ENCODE measurements at places on chromosomes 4 and X.

DNA sequence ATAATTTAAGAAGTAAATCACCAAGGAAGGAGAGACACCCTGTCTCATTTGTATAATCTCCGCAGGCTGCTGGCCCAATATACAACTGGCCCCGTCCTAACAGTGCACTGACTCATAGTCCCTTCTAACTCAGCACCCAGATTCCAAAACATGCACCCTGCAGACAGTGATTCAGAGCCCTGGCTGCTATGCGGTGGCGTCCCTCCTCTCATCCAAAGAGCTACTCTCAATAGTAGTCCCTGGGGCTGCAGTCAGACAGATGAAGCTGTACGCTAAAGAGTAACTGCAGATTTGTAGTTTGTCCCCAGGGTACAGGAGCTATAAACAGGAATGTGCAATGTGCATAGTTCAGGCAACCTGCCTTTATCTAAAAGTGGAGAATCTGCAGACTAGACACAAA is 23.0 kb downstream of the GABRA3 start:
- no peak for DNase-seq

DNA sequence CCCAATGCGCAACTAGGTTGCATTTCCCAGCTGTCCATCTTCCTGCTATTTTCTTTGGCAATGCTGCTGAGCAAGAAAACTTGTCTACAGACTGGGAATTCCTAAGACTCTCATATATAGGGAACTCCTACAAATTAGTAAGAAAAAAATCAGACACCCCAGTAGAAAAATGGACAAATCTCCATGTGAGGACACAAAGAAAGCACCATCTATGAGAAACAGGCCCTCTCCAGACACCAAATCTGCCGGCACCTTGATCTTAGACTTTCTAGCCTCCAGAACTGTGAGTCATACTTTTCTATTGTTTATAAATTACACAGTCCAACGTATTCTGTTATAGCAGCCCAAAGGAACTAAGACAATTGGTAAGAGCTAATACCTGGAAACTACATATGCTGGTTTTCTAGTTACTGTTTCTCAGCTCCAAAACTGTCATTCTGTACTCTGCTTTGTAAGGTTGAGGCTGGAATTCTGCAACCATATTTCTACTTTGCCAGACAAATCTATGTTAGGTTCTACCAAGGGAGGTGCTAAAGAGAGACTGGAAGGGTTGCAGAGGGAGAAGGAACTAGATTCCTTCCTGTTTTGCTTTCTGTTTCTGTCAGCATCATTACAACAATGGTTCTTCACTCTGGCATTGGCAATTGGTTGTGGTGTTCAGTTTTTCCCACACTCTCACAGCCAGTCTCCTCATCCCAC is 35.7 kb upstream of the FAM241A start:
- no peak for DNase-seq

DNA sequence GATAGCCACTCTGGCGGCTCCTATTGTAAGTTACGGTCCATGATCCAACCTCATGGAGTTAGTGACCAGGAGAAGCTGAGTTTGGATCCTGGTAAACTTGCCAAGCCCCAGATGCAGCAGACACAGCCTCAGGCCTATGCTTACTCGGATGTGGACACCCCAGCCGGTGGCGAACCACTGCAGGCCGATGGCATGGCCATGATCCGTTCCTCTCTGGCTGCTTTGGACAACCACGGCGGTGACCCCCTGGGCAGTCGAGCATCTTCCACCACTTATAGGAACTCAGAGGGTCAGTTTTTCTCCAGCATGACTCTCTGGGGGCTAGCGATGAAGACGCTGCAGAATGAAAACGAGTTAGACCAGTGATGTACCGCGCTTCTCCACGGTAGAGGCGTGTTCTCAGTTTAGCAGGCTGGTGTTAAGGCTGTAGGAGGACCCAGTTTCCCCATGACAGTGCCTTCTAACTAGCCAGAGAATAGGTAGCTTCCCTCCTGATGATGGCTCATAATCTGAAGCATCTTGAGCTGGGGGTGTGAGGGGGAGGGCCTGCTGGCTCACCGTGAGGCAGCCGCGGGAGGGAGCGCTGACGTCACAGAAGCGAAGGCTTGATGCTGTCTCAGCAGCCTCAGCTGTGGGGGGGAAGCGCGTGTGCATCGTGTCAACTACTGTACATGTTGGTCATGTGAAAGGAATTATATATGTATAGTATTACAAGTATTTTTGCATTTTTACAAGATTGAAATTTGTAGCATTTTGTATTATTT is 31.1 kb downstream of the ZBTB49 start:
- DNase-seq, result no peak

GRCh38 chr4:164716901-164717300 is 37.0 kb upstream of the SMIM31 start:
- no peak for DNase-seq
